Large intestine (tissue), 12 donors: ENCODE measurements at places on chromosomes 3 and 15. TPM values are rescaled to one million over a fixed set of nuclear protein-coding genes. Genes with fewer than 3 reads are reported as not detected.

Gene TMEM266
- polyA plus RNA-seq: 1.3 TPM

DNA sequence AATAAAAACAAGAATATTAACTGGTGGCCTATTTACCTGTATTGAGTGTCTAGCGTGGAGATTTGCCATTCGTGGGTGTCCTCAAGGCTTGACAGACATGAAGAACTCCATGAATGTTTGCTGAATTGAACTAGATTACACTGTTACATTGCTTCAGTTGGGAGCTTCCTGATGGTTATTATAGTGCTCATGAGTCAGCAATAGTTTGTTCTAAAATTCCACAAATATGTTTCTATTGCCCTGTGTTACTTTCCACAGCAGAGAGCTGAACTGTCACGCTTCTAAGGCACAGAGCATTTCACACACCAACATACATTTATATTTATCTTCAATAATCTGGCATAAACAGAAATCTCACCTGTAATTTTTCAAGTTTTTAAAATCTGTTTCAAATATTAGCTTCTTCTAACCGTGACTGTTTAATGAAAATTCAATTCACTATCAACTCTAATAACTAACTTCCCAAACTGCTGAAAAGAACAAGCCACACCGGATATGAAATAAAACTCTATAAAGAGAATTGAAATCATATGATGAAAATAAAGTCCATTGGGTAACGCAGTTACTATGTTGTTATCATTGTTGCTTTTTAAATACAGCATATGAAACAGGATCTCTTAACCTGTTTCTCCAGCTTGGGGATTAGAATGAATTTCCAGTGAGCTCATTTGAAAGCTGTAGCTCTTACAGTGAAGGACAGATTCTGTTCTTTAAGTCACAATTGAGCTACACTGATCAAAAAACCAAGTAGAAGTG, 61.2 kb upstream of the MCF2L2 start:
- H3K4me3 ChIP-seq: no peak overlapping the region
- H3K27me3 ChIP-seq: no peaks in the 10 kb centered on the region
- H3K27ac ChIP-seq: no peak overlapping the region
- no peak for DNase-seq
- H3K36me3 ChIP-seq: no peaks in the 10 kb centered on the region

GRCh38 chr3:62888778-62889177, 13.6 kb upstream of the CADPS start:
- no peaks in the 10 kb centered on the region for H3K4me1 ChIP-seq
- H3K4me3 ChIP-seq: no peak overlapping the region
- H3K36me3 ChIP-seq: no peaks in the 10 kb centered on the region
- no peak overlapping the region for H3K27ac ChIP-seq

- H3K27me3 ChIP-seq: no peaks in the 10 kb centered on the region
- peak overlapping the region; percentile 27 for H3K27ac ChIP-seq
- H3K36me3 ChIP-seq: no peaks in the 10 kb centered on the region
- H3K4me3 ChIP-seq: no peak overlapping the region
Observed at GRCh38 chr15:52134502-52135144, 22.0 kb upstream of the BCL2L10 start.

- H3K27me3 ChIP-seq: no peaks in the 10 kb centered on the region
- H3K36me3 ChIP-seq: peaks cover 2% of the 10 kb centered on the region
- no peak overlapping the region for H3K4me3 ChIP-seq
- DNase-seq: peak; percentile 57
- H3K4me1 ChIP-seq: no peaks in the 10 kb centered on the region
Observed at GRCh38 chr15:67456677-67457529, 64.0 kb upstream of the C15orf61 start.

- no peak for DNase-seq
- no peak overlapping the region for H3K4me3 ChIP-seq
- H3K27ac ChIP-seq: no peak overlapping the region
Observed at GRCh38 chr3:32712506-32713055, 27.6 kb downstream of the CNOT10 start.

DNA sequence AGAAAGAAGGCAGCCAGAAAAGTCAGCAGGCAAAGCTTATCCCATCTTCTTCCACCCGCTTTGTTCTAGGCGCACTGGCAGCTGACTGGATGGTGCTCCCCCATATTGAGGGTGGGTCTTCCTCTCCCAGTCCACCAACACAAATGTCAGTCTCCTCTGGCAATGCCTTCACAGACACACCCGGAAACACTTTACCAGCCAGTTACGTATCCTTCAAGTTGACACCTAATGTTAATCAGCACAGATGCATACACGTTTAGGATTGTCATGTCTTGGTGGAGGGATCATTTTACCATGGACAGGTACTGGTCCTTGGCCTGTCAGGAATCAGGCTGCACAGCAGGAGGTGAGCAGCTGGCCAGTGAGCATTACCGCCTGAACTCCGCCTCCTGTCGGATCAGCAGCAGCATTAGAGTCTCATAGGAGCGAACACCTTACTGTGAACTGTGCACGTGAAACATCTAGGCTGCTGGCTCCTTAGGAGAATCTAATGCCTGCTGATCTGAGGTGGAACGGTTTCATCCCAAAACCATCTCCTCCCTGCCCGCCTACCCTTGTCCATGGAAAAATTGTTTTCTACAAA, 59.1 kb upstream of the PYDC2 start:
- H3K27me3 ChIP-seq: no peaks in the 10 kb centered on the region
- H3K4me1 ChIP-seq: no peaks in the 10 kb centered on the region

Gene CMTM8
- polyA plus RNA-seq: 20.1 TPM

- no peaks in the 10 kb centered on the region for H3K27me3 ChIP-seq
- peak; percentile 91 for DNase-seq
- peak overlapping the region; percentile 83 for H3K27ac ChIP-seq
- no peak overlapping the region for H3K4me3 ChIP-seq
- H3K4me1 ChIP-seq: peaks cover 17% of the 10 kb centered on the region
Observed at GRCh38 chr3:13718436-13718835, 161.4 kb downstream of the WNT7A start.

- H3K36me3 ChIP-seq: no peaks in the 10 kb centered on the region
- H3K27ac ChIP-seq: no peak overlapping the region
- H3K27me3 ChIP-seq: peaks cover 2% of the 10 kb centered on the region
- no peaks in the 10 kb centered on the region for H3K4me1 ChIP-seq
- DNase-seq: no peak
Observed at GRCh38 chr3:10444511-10444910, 60.9 kb downstream of the ATP2B2 start.

DNA sequence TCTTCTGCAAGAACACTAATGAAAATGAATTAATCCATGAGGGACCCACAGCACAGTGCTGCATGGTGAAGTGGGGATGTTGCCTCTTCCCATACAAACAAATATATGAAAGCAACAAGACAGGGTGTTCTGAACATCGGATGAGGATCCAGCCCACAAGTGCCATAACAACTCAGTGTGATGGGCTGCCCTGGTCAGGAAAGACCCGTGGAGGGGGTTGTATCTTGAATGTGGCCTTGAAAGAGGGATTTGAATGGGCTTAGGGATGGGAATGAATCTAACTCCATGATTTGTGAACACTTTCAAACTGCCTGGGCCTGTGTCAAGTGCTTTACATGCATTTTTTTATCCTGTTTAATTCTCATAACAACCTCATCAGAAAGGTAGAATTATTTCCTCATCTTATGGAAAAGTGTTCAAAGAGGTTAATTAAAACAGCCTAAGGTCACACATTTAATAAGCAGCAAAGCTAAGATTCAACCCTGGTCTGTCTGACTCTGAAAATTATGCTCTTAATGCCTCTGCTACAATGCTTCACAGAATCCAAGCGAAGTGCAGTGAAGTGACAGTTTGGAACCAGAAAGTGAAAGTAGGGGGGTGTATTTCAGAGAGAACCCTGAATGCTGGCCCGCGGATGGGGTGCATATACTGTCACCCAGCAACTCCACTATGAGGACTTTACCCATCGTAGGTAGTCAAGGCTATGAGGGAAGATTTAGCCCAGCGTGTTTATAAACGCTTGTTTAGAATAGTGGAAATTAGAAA, 65.6 kb upstream of the HEG1 start:
- no peak overlapping the region for H3K27ac ChIP-seq
- H3K4me3 ChIP-seq: no peak overlapping the region
- H3K27me3 ChIP-seq: no peaks in the 10 kb centered on the region
- no peaks in the 10 kb centered on the region for H3K4me1 ChIP-seq
